LHCN-M2 (cell line): ENCODE measurements at places on chromosomes 7 and 10. TPM values are rescaled to one million over a fixed set of nuclear protein-coding genes. Genes with fewer than 3 reads are reported as not detected.

The TAS2R4 gene
- 0.06 and 0.34 TPM in 2 replicates for total RNA-seq

GRCh38 chr7:37410305-37411229 lies 38.1 kb downstream of the ELMO1 start:
- no peak for DNase-seq

The SUMF2 gene
- 252 and 253 TPM in 2 replicates for total RNA-seq

GRCh38 chr10:60041489-60042133 lies 135.3 kb upstream of the CCDC6 start:
- DNase-seq = no peak

The NPS gene
- not detected in 2 replicates for total RNA-seq

DNA sequence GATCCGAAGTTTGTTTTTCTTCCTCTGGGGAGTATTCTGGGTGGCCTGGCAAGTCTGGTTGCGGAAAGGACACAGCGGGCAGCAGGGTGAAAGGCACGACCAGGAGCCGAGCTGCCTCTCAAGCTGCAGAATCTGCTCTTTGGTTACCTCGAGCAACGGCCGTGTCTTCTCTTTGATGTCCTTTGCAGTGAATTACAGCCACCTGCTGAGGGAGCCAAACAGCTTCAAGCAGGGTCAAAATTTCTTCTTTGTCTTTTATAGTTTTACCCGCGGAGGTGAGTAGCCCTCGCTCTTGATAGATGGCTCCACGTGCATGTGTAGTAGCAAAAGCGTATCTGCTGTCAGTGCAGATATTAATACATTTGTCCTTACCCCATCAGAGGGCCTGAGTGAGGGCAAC lies 177.3 kb upstream of the MBL2 start:
- no peak for DNase-seq

- DNase-seq = no peak
Observed at GRCh38 chr7:150322833-150323681, at the start of the genes ACTR3C and LRRC61. Gene ACTR3C (minus strand): TSS chr7:150323545. CDS start chr7:150295296, 28,249 bp downstream. Gene LRRC61 (plus strand): TSS chr7:150323355. CDS start chr7:150336862, 13,507 bp downstream.

DNA sequence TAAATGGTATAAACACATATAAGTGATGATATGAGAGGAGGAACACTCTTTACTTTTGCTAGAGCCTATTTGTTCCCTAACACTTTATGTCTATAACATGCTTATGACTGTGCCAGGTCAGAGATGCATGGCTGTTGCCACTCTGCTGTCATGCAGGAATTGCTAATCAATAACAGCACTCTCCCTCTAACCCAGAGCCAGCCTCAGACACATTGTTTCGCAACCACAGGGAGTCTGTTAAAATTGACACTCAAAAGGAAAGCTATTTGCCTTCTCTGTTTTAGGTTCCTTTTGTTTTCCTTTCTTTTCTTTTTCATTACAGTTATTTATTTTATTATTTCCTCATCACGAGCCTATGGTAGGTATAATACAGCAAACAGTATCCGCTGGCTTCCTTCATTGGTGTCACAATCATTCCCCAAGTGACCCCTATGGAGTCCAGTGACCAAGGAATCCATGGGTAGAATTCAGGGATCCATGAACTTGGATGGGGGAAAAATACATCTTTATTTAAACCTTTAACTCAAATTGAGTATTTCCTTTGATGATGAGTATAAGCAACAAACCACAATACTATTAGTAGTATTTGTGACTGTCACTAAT lies 6.8 kb downstream of the PON2 start:
- DNase-seq = no peak

- no peak for DNase-seq
Observed at GRCh38 chr10:6033954-6034353, 28.2 kb downstream of the IL2RA start.
